ENCODE measurements at places on chromosomes 6 and 20. TPM values are rescaled to one million over a fixed set of nuclear protein-coding genes. Genes with fewer than 3 reads are reported as not detected.

Gene CCNC
- total RNA-seq, result 393 TPM

Gene CLPSL2
- not detected for total RNA-seq

Gene PBOV1
- total RNA-seq, result not detected

Gene SRMS
- total RNA-seq, result not detected

Gene SEL1L2
- not detected for total RNA-seq

Gene CALHM5
- 1.3 TPM for total RNA-seq

Gene C20orf141
- total RNA-seq, result not detected

Gene APCDD1L
- not detected for total RNA-seq

Gene ZNF343
- 16.3 TPM for total RNA-seq

Gene UNC5CL
- total RNA-seq, result 2.0 TPM

Gene GABRR1
- not detected for total RNA-seq

GRCh38 chr6:1224514-1224913 is 87.4 kb upstream of the FOXQ1 start:
- no peak overlapping the region for H3K27ac ChIP-seq
- no peak for DNase-seq
- no peaks in the 10 kb centered on the region for H3K27me3 ChIP-seq
- no peaks in the 10 kb centered on the region for H3K36me3 ChIP-seq
- peaks cover 52% of the 10 kb centered on the region for H3K4me1 ChIP-seq

GRCh38 chr6:22147921-22148776 is 148.7 kb downstream of the PRL start:
- no peaks in the 10 kb centered on the region for H3K36me3 ChIP-seq
- no peak overlapping the region for H3K27ac ChIP-seq
- DNase-seq, result peak; percentile 9

DNA sequence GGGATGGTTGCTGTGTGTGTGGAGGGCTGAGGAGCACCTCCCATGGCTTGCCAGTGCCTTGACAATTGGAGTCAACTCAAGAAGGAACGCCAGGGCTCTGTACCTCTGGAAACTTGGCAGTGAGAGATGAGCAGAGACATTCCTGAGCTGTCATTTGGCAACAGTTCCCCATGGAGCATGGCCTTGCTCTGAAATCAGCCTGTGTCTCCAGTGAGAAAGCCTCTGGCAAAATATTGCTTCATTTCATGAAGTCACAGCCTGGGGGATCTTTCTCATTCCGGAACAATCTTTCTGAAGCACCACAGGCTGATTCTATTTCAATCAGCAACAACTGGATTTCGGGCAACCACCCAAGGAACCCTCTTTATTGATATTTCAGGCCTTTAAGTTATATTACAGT is 52.2 kb upstream of the FNDC1 start:
- no peak for DNase-seq
- no peak overlapping the region for H3K4me3 ChIP-seq
- H3K4me1 ChIP-seq, result no peaks in the 10 kb centered on the region

- H3K4me3 ChIP-seq, result no peak overlapping the region
- H3K36me3 ChIP-seq, result no peaks in the 10 kb centered on the region
- no peak overlapping the region for H3K27ac ChIP-seq
Measured at GRCh38 chr6:115442323-115442722, 618.4 kb downstream of the FRK start.

- no peak overlapping the region for H3K4me3 ChIP-seq
- no peak overlapping the region for H3K27ac ChIP-seq
- H3K36me3 ChIP-seq, result peaks cover 1% of the 10 kb centered on the region
- H3K4me1 ChIP-seq, result no peaks in the 10 kb centered on the region
- DNase-seq, result no peak
Measured at GRCh38 chr6:8090650-8091049, 11.7 kb downstream of the EEF1E1 start.

DNA sequence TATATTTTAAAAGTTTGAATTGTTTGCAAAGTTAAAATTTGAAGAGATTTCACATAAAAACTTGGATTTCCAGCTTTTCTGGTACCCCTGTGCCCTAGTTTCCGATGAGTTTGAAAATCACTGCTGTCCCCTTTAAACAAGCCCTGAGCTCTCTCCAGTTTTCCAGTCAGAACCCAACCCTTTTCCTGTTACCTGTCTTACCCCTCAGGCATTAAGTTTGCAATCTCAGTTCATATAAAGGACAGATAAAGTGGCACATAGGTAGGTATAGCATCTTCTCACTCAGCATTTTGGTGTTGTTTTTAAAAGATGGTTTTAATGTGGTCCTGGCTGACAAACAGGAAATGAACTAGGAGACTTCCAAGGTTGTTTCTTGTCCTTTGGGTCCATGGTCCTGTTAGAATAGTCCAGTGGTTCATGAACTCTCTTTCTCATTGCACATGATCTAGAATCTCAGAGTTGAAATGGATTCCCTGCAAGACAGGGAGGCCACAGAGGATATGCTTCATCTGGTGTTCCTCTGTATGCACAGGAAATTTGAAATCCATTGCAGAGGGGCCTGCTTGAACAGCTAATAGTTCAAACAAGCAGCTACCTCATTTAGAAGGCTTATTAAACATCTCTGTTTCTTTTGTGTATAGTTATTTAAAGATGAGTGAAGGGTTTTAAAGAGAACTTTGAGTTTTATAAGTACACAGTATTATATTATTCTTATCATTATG is 82.7 kb downstream of the JAG1 start:
- DNase-seq, result no peak
- peaks cover 21% of the 10 kb centered on the region for H3K4me1 ChIP-seq
- H3K27ac ChIP-seq, result peak overlapping the region; percentile 54

GRCh38 chr6:56739836-56740815 is 97.4 kb upstream of the DST start:
- no peak for DNase-seq
- no peaks in the 10 kb centered on the region for H3K27me3 ChIP-seq
- H3K36me3 ChIP-seq, result no peaks in the 10 kb centered on the region

DNA sequence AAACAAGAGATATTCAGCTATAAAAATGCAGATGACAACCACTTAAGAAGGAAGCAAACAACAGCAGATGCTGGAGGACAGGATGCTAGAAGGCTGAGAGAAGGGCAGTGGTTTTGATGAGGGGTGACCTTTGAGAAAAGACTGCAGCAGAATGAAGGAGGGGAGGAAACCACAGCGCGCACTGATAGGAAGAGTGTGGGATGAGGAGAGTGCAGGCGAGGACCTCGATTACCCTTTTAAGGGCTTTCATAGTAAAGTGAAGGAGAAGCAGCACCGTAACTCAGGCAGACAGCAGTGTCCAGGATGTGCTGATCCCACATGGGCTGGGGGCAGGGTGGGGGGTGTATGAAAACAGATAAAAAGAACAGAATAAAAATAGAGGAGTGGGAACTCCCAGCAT is 19.2 kb downstream of the ZBTB2 start:
- H3K4me1 ChIP-seq, result no peaks in the 10 kb centered on the region
- DNase-seq, result no peak
- peaks cover 15% of the 10 kb centered on the region for H3K36me3 ChIP-seq
- H3K27me3 ChIP-seq, result no peaks in the 10 kb centered on the region
- H3K4me3 ChIP-seq, result no peak overlapping the region

GRCh38 chr6:165984729-165985275 is 182.8 kb downstream of the TBXT start:
- H3K36me3 ChIP-seq, result no peaks in the 10 kb centered on the region
- H3K27ac ChIP-seq, result no peak overlapping the region
- H3K4me1 ChIP-seq, result peaks cover 28% of the 10 kb centered on the region
- no peak overlapping the region for H3K4me3 ChIP-seq

DNA sequence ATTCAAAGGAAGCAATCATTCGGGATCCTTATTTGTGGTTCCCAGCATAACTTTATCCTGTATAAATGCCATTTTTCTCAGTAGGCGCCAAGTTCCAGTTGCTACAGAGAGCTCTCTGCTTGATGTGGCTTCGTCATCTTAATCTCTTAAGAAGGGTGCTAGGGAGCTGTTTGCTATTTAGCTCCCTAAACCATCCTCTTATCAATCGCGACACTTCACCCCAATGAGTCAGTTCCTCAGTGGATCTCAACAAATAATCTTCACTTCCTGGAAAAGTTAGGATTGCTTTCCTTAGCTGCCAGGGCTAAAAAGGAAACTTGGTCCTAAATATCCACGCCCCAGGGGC is 1.3 kb upstream of the NKAIN2 start:
- H3K4me3 ChIP-seq, result no peak overlapping the region
- no peaks in the 10 kb centered on the region for H3K36me3 ChIP-seq
- H3K27me3 ChIP-seq, result no peaks in the 10 kb centered on the region
- no peak overlapping the region for H3K27ac ChIP-seq
- DNase-seq, result no peak

GRCh38 chr20:5061213-5061612 is 58.5 kb downstream of the PCNA start:
- DNase-seq, result no peak
- no peaks in the 10 kb centered on the region for H3K4me1 ChIP-seq
- no peaks in the 10 kb centered on the region for H3K27me3 ChIP-seq
- no peak overlapping the region for H3K27ac ChIP-seq
- no peaks in the 10 kb centered on the region for H3K36me3 ChIP-seq
- H3K4me3 ChIP-seq, result no peak overlapping the region

GRCh38 chr6:149044528-149044927 is 273.0 kb upstream of the TAB2 start:
- DNase-seq, result no peak
- no peak overlapping the region for H3K4me3 ChIP-seq
- H3K27ac ChIP-seq, result no peak overlapping the region
- no peaks in the 10 kb centered on the region for H3K27me3 ChIP-seq
- no peaks in the 10 kb centered on the region for H3K36me3 ChIP-seq
- peaks cover 4% of the 10 kb centered on the region for H3K4me1 ChIP-seq

GRCh38 chr6:168299541-168300511 is 19.8 kb downstream of the DACT2 start:
- H3K36me3 ChIP-seq, result no peaks in the 10 kb centered on the region
- H3K27ac ChIP-seq, result no peak overlapping the region
- H3K4me1 ChIP-seq, result no peaks in the 10 kb centered on the region

DNA sequence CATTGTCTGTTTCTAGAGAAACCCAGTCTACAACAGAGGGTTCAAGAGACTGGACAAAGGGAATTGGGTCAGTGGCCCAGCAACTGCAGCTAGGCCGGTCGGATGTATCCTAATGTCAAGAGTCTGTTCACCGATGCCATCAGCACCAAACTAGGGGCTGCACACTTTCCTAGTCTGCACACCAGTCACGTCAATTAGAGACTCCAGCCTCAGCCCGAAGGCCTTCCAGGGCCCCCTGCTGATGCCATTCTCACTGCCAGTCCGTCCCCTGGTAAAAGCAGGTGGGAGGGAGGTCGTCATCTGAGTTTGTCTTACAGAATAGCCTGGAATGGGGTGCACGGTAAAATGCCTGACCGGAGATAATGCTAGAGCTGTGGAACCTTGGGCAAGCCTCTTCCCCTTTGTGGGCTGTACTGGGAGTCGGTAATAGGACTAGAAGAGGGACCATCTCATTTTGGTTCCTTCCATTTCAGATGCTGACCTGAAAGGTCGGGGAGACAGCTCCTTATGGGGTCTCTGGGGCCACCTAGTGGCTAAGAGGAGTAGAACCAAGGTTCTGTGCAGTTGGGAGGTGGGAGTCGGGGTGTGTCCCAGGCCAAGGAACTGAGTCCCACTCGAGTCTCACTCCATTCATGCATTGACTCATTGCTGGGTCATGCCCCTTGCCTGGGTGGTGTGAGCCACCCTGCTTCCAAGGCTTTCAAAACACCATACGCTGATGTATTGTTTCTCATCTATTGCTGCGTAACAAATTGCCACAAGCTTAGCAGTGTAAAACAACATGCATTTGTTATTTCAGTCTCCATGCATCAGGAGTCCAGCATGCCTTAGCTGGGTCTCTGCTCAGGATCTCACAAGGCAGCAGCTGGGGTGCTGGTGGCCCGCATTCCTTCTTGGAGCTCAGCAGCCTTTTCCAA is 5.1 kb downstream of the SOX12 start:
- H3K4me1 ChIP-seq, result peaks cover 27% of the 10 kb centered on the region
- no peaks in the 10 kb centered on the region for H3K27me3 ChIP-seq
- no peak overlapping the region for H3K4me3 ChIP-seq
- peak; percentile 56 for DNase-seq

- no peaks in the 10 kb centered on the region for H3K27me3 ChIP-seq
- no peaks in the 10 kb centered on the region for H3K36me3 ChIP-seq
- DNase-seq, result no peak
- H3K27ac ChIP-seq, result no peak overlapping the region
- H3K4me3 ChIP-seq, result no peak overlapping the region
Measured at GRCh38 chr6:134817448-134817847, 132.5 kb downstream of the ALDH8A1 start.

DNA sequence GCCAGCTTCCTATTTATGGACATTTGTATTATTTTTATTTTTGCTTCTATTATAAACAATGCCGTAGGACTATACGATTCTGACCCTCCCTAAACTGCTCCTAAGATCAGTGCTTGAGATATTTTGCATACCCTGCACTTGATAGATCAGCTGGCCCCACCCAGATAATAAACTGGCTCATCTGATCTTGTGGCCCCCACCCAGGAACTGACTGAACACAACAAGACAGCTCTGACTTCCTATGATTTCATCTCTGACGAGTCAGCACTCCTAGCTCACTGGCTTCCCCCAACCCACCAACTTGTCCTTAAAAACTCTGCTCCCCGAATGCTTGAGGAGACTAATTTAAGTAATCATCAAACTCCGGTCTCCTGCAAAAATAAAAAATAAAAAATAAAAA is 34.9 kb upstream of the TFAP2A start:
- no peak overlapping the region for H3K27ac ChIP-seq
- H3K27me3 ChIP-seq, result no peaks in the 10 kb centered on the region
- peaks cover 4% of the 10 kb centered on the region for H3K4me1 ChIP-seq
- H3K4me3 ChIP-seq, result no peak overlapping the region
- DNase-seq, result no peak
- H3K36me3 ChIP-seq, result no peaks in the 10 kb centered on the region
